NCI-H1694 (cell line): ENCODE measurements at places on chromosomes 3 and 15.
A peak's percentile ranks its signal among the peaks of the same experiment; 100 is the strongest.

DNA sequence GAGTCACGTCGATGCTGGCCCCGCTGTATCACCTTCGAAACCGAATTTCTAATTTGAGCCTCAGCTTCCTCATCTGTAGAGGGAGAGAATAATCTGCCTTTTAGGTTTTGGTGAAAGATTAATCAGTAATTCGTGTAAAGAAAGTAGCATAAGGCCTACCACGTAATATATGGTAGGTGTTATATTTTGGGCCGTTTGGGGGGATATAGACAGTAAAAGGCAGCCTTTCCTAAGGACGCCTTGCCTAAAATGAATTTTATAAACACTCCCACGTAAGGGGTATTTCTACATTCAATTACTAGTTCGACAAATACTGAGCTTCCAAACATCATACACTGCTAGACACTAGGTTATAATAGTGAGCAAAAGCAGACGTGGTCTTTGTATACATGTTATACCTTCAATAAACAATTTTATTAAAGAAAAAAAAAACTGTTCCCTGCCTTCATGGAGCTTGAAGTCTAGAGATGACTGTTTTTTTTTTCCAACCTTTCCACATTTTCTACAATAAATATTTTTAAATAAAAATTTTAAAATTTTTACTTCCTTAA lies 737 bp downstream of the JAGN1 start:
- no peak for DNase-seq

GRCh38 chr3:131819381-131820055 lies 215.3 kb downstream of the CPNE4 start:
- DNase-seq: no peak

GRCh38 chr3:121481106-121481880 lies 64.5 kb downstream of the POLQ start:
- no peak for DNase-seq

DNA sequence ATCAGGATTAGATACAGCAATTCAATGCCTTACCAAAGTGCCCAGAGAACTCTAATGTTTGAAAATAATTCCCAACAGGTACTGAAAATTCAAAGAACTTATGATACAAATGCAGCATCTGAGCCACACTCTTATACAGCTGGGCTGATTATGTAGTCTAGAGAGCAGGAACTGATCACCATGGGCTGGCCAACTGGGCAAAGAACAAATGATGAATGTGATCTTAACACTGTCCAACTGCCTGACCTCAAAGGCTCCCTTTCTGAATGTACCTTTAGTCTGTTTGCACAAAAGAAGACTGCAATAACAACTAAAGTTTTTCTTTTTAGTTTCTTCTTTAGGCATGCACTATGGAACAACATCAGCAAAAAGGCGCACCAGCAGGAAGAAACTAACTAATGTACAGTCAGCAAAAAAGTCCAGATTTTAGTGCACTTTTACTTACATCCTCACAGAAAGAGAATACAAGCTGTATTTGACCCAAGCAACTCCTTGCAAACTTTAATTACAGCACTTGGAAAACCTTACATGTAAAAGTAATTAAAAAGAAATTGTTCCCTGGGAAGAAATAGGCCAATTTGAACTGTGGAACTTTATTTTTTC lies 1095.1 kb downstream of the IGSF11 start:
- DNase-seq: no peak

GRCh38 chr15:89083246-89083645 lies 5.0 kb upstream of the ABHD2 start:
- DNase-seq: no peak

- DNase-seq: no peak
Measured at GRCh38 chr3:135869439-135870105, 96.0 kb upstream of the PPP2R3A start.

GRCh38 chr3:66450390-66451022 lies 50.3 kb downstream of the LRIG1 start:
- no peak for DNase-seq

DNA sequence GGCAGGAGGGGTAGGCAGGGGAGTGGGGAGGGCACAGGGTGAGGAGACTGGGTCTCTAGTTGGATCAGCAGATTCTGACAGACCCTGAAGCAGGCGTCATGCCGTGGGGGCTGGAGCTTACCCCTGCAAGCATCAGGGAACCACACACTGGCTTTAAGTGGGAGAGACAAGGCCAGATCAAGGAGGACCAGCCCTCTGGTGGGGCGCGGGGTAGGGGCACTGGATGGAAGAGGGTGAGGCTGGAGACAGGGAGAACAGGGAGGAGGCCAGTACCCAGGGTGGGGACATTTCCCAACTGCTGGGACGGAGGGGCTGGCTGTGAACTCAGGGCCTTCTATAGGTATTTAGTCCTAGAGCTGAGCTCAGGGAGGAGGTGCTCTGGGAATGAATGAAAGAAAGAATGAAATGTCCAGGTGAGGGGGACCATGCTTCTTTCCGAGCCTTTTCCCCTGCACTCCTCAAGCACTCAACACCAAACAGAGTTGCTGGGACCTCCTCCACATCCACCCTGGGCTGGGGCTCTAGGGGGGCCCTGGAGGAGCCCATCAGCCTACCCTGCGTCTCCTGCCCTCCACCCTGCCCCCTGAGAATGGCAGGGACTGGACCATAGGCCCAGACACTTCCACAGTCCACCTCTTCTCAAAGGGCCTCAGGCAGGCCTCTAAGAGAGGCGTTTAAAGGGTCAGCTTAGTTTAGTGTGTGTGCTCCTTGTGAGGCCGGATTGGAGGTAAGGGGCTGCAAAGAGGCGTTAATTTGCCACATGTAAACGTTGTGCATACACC lies 49.0 kb upstream of the FGD5 start:
- DNase-seq: no peak

DNA sequence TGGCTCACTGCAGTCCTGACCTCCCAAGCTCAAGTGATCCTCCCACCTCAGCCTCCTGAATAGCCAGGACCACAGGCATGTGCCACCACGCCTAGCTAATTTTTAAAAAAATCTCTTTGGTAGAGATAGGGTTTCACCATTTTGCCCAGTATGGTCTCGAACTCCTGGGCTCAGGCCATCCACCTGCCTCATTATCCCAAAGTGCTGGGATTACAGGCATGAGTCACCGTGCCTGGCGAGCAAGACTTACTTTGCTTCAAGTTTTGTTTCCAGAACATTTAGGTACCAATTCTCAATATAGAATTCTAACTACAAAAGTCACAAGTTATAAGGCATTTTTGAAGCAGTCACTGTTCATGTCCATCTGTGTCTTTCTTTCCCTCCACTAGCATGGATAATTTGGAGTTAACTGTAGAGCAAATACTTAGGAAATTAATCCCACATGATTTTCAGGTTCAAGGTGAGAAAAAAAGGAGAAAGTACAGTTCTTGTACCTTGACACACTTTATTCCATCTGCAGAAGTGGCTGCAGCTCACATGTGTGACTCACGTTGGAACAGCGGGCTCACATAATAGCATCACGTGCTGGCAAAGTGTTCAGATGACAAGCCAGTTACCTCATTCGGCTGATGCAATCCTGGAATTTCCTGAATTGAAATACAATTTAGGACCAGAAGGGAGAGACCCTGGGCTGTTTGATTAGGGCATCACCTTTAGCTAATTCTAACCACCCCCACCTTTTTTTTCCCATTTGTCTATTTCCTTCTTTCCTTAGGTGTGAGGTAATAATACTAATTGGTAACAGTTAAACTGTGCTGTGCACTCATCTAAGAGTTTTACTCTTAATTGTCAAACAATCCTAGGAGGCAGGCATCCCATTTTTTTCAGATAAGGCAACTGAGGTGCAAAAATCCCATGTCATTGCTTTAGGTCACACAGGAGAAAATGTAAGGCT lies 46.9 kb upstream of the NEDD4 start:
- peak; percentile 55 for DNase-seq

GRCh38 chr15:67405208-67406191 lies 115.4 kb upstream of the C15orf61 start:
- DNase-seq: no peak

DNA sequence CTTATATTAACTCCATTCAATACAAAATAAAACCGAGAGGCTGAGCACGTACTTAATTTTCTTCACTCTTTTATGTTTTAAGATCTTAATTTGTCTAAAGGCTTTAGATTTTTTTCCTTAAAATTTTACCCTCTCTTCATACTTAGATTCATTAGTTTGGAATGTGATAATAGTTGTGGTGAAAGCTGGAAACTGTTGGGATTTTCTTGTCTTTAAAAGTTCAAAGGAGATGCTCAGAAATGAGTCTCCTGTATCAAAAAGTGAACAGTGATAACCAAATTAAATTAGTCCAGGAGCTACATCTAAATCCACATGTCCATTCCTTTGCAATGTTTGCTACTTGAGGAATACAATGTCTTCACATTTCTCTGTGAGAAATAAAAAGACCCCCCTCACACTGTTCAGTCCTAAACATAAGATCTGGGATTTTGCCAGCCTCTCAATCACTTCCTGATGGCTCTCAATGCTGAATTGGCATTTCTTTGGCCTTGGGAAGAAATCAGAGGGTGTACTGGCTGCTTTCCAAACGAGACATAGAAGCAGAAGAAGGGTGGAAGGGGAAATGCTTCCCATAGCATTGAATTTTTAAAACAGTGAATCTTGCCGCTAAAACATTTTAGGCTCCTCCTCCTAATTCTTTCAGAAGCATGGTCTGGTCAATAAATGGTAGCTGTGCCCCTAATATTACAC lies 245.0 kb downstream of the SHOX2 start:
- no peak for DNase-seq

DNA sequence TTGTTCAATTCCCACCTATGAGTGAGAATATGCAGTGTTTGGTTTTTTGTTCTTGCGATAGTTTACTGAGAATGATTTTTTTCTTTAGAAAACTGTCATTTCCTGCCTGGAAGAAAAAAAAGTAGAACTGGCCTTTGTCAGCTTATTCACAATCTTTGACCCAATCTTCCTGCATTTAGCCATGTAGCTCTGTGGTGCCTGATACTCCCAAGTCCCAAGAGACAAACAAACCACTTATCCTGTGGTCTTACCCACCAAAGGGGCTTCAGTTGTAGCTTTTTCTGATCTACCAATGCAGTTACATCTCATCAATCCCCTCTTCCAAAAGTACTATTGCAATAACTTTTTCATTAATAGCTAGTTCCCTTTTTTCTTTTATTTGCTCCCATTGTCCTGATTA lies 444.6 kb downstream of the GRM7 start:
- no peak for DNase-seq

DNA sequence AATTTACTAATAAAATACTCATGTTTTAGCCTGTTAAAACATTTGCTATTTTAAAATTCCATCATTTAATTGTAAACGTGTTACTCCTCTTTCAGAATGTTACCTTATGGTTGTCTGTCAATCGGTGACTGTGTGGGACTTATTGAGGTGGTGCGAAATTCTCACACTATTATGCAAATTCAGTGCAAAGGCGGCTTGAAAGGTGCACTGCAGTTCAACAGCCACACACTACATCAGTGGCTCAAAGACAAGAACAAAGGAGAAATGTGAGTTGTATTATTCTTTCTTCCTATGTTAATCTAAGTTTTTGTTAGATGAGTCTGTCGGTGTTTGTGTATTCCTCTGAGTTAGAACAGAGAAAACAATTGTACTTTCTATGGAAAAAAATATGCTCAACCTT lies 21.7 kb downstream of the KCNMB3 start:
- no peak for DNase-seq

GRCh38 chr15:68231102-68231818 lies 1.7 kb upstream of the CLN6 start:
- peak; percentile 8 for DNase-seq

DNA sequence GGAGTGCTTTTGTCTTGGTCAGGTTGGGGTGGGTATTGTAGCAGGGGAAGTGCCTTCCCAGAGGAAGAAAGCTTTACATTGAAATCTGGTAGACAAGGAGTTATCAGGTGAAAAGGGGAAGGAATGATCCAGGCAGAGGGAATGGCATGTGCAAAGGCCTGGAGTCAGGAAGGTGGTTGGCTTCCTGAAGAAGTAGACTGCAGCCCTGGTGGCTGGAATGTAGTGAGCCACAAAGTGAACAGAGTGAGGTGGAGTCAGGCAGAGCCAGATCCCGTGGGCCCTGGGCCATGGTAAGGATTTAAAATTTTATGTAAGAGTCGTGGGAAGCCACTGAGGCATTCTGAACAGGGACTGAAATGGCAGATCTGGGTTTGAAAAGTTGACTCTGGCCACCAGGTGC lies 58.3 kb downstream of the RAB11A start:
- DNase-seq: no peak
